AG04449 (cell line): ENCODE measurements at places on chromosomes 7 and 10.

DNA sequence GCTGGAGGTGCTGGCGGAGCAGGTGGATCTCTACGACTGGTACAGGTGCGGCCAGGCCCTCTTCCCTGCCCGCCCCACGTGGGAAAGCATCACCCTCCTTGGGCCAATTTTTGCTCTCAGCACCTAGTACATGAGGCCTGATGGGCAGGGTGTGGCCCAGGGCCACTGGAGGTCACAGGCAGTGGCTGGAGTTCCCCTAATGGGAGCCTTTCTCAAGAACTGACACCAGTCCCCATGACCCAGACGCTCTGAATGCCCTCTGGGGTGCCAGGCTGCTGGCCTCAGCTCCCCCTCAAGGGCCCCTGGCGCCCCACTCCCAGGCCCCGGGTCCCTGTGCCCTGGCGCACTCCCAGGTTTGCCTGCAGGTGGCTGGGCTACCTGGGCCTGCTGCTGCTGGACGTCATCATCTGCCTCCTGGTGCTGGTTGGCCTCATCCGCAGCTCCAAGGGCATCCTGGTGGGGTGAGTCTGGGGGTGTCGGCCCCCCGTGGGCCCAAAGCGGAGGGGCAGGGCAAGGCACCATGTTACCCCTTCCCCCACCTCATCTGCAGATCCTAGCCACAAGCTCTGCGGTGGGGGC, 15.9 kb downstream of the TTYH3 start:
- DNase-seq, result no peak

- DNase-seq, result no peak
These were observed 45.6 kb downstream of the NHLRC2 start for GRCh38 chr10:113899952-113900598.

- no peak for DNase-seq
These were observed 5.7 kb downstream of the HIPK2 start for GRCh38 chr7:139772115-139772514.

- DNase-seq, result no peak
These were observed 93.3 kb downstream of the MGMT start for GRCh38 chr10:129560361-129560760.

GRCh38 chr10:104387130-104387888, 33.7 kb downstream of the CFAP58 start:
- DNase-seq, result no peak

GRCh38 chr7:81457852-81458522, 311.9 kb downstream of the HGF start:
- DNase-seq, result no peak

DNA sequence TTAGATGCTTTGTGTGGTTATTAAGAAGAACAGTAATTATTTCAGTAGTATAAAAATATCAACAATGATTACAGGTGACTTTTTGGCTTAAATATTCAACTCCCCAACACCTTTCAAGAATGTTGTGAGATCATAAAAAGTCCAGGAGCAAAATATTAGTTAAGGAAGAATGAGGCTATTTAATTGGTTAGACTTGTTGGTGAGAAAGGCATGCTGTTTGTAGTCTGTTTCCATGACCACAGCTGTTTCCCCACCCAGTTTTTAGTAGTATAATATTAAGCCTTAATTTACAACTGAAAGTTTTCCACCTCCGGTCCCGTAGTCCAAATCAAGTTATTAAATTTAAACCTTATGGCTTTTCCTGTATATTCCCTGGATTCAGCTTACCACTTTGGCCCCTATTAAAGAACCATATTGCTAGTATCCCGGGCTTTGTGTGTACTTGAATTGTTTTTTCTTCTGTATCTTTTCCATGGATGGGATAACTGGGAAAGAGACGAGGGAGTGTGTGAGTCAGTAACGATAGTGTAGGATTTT, 133.3 kb downstream of the CELF2 start:
- no peak for DNase-seq

DNA sequence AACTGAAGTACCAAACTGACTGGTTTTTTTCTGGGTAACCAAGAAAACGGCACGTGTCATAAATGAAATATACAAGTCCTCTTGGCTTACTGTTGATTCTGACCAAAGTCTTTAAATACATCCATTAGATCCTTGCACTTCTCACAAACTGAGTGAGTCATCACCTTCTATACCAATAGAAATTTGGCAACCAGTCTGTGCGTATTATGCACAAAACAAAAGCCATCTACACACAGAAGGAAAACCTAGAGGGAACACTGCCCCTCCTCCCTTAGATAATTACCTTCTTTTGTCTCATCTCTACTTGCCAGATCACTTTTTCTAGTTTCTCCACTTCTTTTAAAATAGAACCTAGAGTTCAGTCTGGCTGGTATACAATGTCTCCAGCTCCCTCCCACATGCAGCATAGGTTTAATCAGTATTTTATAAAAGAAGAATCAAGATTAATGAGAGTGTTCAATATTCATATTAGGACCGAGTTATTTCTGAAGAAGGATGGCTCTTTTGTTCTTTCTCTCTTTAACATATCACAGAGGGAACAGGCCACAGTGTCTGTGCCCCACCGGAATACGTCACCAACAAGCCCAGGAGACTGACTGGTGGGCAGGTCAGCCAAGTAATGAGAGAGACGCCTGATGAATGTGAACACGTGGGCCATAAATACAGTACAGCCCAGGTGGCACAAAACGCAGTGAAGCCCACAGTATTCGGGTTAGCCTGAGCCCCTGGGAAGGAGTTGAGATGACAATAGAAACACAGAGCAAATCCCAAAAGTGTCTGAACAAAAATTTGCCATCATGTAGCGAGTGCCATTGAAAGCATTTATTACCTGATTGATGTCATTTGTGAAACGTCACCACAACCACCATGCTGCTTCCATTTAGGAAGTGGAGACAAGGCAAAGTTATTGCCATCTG, 91.3 kb downstream of the KIAA1549 start:
- no peak for DNase-seq

DNA sequence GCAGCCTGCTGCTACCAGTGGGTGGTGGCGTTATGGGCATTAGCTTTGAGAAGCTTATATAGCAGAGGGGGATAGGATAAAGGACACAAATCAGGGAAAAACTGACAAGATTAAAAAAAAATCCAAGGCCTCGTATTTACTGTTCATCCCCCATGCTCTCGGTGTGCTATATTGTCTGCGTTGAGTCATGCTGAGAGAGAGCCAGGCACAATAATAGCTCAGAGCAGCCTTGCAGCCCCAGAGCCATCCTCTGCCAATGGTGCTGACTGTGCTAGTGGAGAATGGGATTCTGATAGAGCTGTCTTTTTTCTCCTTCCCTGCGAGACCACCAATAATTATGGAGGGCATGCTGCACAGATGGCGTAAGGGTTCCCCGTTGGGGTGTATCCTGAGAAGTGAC, 51.7 kb upstream of the FZD1 start:
- no peak for DNase-seq

DNA sequence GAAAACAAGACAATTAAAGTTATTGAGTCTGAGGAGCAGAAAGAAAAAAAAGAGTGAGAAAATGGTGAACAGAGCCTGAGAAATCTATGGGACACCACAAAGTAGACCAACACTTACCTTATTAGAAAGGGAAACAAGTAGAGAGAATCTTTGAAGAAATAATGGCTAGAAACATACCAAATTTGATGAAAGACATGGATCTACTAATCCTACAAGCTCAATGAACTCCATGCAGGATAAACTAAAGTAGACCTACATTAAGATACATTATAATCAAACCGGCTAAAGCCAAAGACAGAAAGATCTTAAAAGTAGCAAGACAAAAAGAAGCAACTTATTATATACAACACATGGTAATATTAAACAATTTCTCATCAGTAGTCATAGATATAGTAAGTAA, 782.3 kb upstream of the GHITM start:
- no peak for DNase-seq
